HCT116 (cell line): ENCODE measurements at places on chromosomes 5 and 9. TPM values are rescaled to one million over a fixed set of nuclear protein-coding genes. Genes with fewer than 3 reads are reported as not detected.

DNA sequence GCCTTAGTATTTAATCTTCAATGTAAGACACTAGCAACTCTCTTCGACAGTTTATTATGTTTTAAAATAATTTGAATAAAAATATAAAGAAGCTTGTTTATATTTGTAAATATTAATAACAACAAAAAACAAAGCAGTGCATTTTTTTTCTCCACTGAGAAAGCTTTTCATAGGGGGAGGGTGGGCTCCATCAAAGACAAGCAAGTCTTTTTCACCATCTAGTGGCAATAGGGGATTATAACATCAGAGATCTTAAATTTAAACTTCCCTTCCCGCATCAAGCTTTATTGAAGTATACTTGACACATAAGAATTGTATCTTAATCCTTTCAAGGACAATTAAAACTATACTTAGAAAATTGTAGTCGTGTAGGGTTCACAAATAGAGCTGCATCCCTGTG lies 9.3 kb upstream of the OR13F1 start:
- no peak overlapping the region for H3K27ac ChIP-seq
- no peaks in the 10 kb centered on the region for H3K4me1 ChIP-seq
- H3K27me3 ChIP-seq: no peaks in the 10 kb centered on the region
- H3K36me3 ChIP-seq: no peaks in the 10 kb centered on the region

- no peaks in the 10 kb centered on the region for H3K4me1 ChIP-seq
- no peak overlapping the region for H3K27ac ChIP-seq
- DNase-seq: no peak
- no peaks in the 10 kb centered on the region for H3K36me3 ChIP-seq
These were observed 363.4 kb downstream of the NPR3 start for GRCh38 chr5:33074548-33074947.

GRCh38 chr5:163916376-163916775 lies 411.0 kb downstream of the MAT2B start:
- H3K36me3 ChIP-seq: no peaks in the 10 kb centered on the region
- no peak for DNase-seq
- no peaks in the 10 kb centered on the region for H3K4me1 ChIP-seq
- no peaks in the 10 kb centered on the region for H3K27me3 ChIP-seq
- no peak overlapping the region for H3K4me3 ChIP-seq

The ESM1 gene
- not detected for total RNA-seq

GRCh38 chr9:89006267-89006666 lies 15.0 kb downstream of the S1PR3 start:
- peaks cover 12% of the 10 kb centered on the region for H3K27me3 ChIP-seq
- H3K4me1 ChIP-seq: no peaks in the 10 kb centered on the region
- no peak overlapping the region for H3K4me3 ChIP-seq
- no peak overlapping the region for H3K27ac ChIP-seq
- no peaks in the 10 kb centered on the region for H3K36me3 ChIP-seq

- H3K36me3 ChIP-seq: no peaks in the 10 kb centered on the region
- H3K27ac ChIP-seq: no peak overlapping the region
- no peak overlapping the region for H3K4me3 ChIP-seq
- no peak for DNase-seq
- H3K4me1 ChIP-seq: no peaks in the 10 kb centered on the region
- H3K27me3 ChIP-seq: no peaks in the 10 kb centered on the region
These were observed 35.2 kb downstream of the DTWD2 start for GRCh38 chr5:118952992-118953651.

DNA sequence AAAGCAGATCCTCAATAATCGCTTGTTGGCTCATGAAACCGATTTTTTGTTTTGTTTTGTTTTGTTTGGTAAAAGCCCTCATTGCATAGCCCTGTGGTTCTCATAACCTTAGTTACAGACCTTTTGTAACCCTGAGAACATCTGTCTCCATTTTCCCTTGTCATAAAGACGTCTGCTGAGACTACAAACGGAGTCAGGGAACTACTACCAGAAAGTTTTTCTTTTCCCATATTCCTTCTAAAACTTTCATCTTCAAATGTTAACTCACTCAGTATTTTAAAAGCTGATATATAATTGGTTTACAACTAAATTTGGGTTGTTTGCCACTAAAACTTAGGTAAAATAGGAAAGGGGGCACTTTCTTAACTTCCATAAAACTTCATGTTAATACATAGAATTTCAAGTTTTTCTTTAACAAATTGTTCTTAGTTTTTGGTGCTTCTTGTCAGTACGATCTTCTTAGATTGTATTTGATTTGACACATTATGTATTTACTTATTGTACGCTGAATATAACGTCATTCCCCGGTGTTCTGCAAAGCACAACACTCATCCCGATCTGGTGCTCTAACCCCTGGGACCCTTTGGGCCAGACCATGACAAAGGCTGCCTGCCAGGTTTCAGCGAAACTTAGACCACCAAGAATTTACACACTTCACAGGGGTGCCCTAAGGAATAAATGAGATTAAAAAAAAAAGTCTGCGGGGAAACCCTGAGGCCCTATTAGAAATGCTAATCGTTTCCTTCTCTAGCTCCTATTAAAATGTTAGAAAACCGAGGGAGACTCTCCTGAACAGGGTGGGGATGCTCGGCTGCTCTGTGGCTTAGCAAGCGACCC lies 1.1 kb upstream of the ANP32B start:
- peak overlapping the region; percentile 74 for H3K27ac ChIP-seq
- H3K4me3 ChIP-seq: peak overlapping the region; percentile 86
- no peak for DNase-seq
- H3K36me3 ChIP-seq: no peaks in the 10 kb centered on the region

- no peaks in the 10 kb centered on the region for H3K36me3 ChIP-seq
- no peak for DNase-seq
- no peaks in the 10 kb centered on the region; the same call in 1 of the 2 replicates for H3K4me1 ChIP-seq
- no peak overlapping the region for H3K27ac ChIP-seq
- H3K27me3 ChIP-seq: no peaks in the 10 kb centered on the region
These were observed 136.8 kb downstream of the TLE1 start for GRCh38 chr9:81552581-81552991.

DNA sequence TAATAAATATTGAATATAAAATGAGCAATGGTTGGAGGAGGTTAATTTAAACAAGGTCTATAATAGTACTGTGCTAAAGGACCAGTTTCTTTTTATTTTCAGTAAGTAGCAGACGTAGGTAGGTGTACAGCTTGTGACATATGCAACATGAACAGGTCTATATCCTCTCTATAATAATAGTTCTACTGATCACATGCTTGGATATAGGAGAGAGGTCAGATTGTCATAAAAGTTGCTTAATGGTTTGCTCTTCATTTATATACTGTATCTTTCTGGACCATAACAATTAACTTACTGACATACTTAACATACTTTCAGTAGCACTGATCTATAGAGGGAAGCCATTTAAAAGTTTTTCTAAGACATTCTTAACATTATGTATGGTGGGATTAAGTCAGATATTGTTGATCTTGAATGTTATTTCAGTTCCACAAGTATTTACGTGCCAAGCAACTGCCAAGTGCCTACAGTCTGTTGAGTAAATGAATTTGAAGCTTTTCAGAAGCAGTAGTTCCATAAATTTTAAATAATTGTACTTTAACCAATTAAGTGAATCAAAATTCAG lies 68.0 kb downstream of the DENND4C start:
- H3K4me3 ChIP-seq: no peak overlapping the region
- 0 out of 2 replicates have a peak, but pooled peaks cover 5% of the 10 kb centered on the region for H3K36me3 ChIP-seq
- H3K4me1 ChIP-seq: no peaks in the 10 kb centered on the region
- no peaks in the 10 kb centered on the region for H3K27me3 ChIP-seq
- H3K27ac ChIP-seq: no peak overlapping the region

- no peak overlapping the region for H3K4me3 ChIP-seq
- H3K4me1 ChIP-seq: no peaks in the 10 kb centered on the region
- DNase-seq: no peak
- H3K27me3 ChIP-seq: no peaks in the 10 kb centered on the region
- no peaks in the 10 kb centered on the region for H3K36me3 ChIP-seq
These were observed 41.7 kb downstream of the SMIM15 start for GRCh38 chr5:61120534-61120933.

- H3K36me3 ChIP-seq: no peaks in the 10 kb centered on the region
- H3K4me1 ChIP-seq: no peaks in the 10 kb centered on the region
- no peak overlapping the region for H3K4me3 ChIP-seq
- H3K27ac ChIP-seq: no peak overlapping the region
These were observed 159.9 kb downstream of the CSNK1G3 start for GRCh38 chr5:123671711-123672456.

DNA sequence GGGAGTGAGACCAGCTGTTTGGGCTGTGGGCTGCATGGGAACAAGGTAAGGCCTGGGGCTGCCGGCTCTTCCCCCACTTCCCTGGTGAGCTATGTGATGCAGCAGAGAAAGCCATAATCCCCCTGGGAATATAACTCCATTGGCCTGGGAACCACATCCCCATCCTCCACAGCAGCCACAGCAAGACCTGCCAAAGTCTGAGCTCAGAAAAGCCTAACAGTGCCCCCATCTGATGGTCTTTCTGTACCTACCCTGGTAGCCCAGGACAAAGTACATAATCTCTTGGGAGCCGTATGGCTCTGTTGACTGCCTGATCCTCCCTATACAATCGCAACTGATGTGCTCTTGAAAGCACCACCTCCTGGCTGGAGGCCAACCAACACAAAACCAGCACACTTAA lies 432.6 kb downstream of the CDH18 start:
- H3K36me3 ChIP-seq: no peaks in the 10 kb centered on the region
- DNase-seq: no peak
- no peak overlapping the region for H3K4me3 ChIP-seq
- H3K27me3 ChIP-seq: no peaks in the 10 kb centered on the region
- H3K4me1 ChIP-seq: no peaks in the 10 kb centered on the region

The IFNA13 gene
- total RNA-seq: not detected

- no peaks in the 10 kb centered on the region for H3K27me3 ChIP-seq
- H3K27ac ChIP-seq: no peak overlapping the region
- DNase-seq: no peak
- no peak overlapping the region for H3K4me3 ChIP-seq
These were observed 24.8 kb upstream of the DENND1A start for GRCh38 chr9:123954518-123955280.

- H3K4me3 ChIP-seq: no peak overlapping the region
- DNase-seq: no peak
- no peaks in the 10 kb centered on the region for H3K36me3 ChIP-seq
These were observed 4.8 kb downstream of the NR6A1 start for GRCh38 chr9:124766326-124766725.

- peaks cover 21% of the 10 kb centered on the region for H3K4me1 ChIP-seq
- no peaks in the 10 kb centered on the region for H3K27me3 ChIP-seq
- no peak for DNase-seq
- no peak overlapping the region for H3K4me3 ChIP-seq
These were observed 34.6 kb upstream of the IPPK start for GRCh38 chr9:92704528-92704927.

DNA sequence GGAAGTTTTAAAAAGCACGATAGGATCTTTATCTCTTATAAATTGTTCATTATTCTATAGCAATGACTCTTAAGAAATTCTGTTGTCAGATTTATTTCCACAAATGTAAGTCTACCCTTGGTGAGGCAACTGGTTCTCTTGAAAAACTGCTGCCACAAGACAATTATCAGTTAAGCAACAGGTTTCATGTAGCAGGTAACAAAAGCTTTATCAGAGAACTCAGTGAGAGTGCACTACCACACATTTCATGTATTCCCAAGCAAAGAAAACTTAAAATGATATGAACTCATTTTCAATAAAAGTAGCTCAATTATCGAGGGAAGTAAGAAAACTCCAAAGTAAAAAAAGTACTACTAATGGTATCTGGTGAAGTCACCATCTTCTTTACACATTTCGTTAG lies 9.4 kb downstream of the NR6A1 start:
- DNase-seq: no peak
- peaks cover 17% of the 10 kb centered on the region for H3K4me1 ChIP-seq
- H3K4me3 ChIP-seq: no peak overlapping the region
- H3K27ac ChIP-seq: no peak overlapping the region
- H3K27me3 ChIP-seq: no peaks in the 10 kb centered on the region
- no peaks in the 10 kb centered on the region for H3K36me3 ChIP-seq

The TMEM174 gene
- not detected for total RNA-seq

GRCh38 chr9:68704814-68705530 lies at the start of gene PIP5K1B:
Gene PIP5K1B, plus strand, starts transcription at chr9:68705240. Its CDS starts 117,375 bp downstream, at chr9:68822615.
- peaks cover 32% of the 10 kb centered on the region for H3K27me3 ChIP-seq
- no peak within 1 kb of the TSS for H3K27ac ChIP-seq
- no peak within 1 kb of the TSS for H3K4me3 ChIP-seq
- DNase-seq: no peak
- no peaks in the 10 kb centered on the region for H3K4me1 ChIP-seq

GRCh38 chr9:37919956-37920335 lies 16.0 kb upstream of the SLC25A51 start:
- no peak for DNase-seq
- no peak overlapping the region for H3K4me3 ChIP-seq
- peaks cover 23% of the 10 kb centered on the region for H3K36me3 ChIP-seq
- no peaks in the 10 kb centered on the region for H3K27me3 ChIP-seq
- no peak overlapping the region for H3K27ac ChIP-seq
- H3K4me1 ChIP-seq: no peaks in the 10 kb centered on the region

DNA sequence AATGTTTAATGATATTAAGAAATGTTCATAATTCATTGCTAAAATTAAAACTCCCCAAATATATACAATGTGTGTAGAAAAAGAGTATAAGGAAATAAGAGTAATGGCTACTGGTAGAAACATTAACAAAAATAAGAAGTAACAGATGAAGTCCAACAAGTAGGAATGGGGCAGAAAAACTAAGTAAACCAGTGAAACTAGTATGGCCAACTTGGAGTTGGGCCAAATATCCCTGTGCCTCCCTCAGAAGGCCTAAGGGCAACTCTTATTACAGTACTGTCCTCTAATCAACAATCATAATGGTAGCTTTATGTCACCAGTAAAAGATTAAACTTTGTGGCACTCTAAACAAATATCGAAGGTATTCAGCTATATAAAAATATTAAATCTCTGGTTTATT lies 93.5 kb downstream of the SSBP2 start:
- H3K27ac ChIP-seq: no peak overlapping the region
- H3K4me1 ChIP-seq: no peaks in the 10 kb centered on the region
- DNase-seq: no peak
- H3K27me3 ChIP-seq: no peaks in the 10 kb centered on the region
- no peaks in the 10 kb centered on the region for H3K36me3 ChIP-seq

The CA9 gene
- total RNA-seq: 8.5 TPM

DNA sequence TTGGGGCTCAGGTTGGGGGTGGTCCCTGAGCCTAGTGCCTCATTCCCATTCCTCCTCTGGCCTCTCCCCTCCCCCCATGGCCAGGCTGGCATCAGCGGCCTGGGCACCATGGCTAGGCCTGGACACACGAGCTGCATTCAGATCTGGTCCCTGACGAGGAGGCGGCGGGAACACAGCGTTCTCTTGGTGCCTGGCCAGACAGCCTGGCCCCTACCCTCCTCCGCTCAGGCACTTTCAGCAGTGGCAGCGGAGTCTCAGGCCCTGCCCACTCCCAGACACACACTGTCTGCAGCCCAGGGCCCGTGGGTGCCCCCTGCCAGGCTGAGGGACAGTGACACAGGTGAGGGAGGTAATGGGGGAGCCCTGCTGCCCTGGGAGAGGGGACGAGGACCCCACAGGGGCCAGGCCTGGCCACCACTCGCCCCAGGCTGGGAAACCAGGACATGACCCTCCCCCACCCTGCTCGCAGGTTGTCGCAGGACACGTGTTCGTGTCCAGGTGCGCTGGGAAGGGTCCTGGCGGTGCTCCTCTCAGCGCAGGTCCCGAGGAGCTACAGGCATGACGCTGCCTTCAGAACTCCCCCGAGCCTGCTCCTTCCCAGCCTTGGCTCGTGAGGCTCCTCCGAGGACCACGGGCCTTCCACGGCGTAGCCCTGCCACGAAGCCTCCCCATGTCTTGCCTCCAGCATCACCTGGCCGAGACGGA lies 19.9 kb upstream of the UBAC1 start:
- no peak overlapping the region for H3K4me3 ChIP-seq
- H3K4me1 ChIP-seq: no peaks in the 10 kb centered on the region
- no peaks in the 10 kb centered on the region for H3K36me3 ChIP-seq

The PCDHA5 gene
- not detected for total RNA-seq

- H3K27ac ChIP-seq: no peak overlapping the region
- H3K4me1 ChIP-seq: no peaks in the 10 kb centered on the region
- no peaks in the 10 kb centered on the region for H3K27me3 ChIP-seq
- no peak for DNase-seq
- H3K4me3 ChIP-seq: no peak overlapping the region
These were observed 145.6 kb downstream of the FBXL7 start for GRCh38 chr5:15645381-15646160.
